NCI-H460 (cell line): ENCODE measurements at places on chromosomes 3 and 15.

- DNase-seq: no peak
Measured at GRCh38 chr3:39137991-39138803, 15.2 kb downstream of the CSRNP1 start.

DNA sequence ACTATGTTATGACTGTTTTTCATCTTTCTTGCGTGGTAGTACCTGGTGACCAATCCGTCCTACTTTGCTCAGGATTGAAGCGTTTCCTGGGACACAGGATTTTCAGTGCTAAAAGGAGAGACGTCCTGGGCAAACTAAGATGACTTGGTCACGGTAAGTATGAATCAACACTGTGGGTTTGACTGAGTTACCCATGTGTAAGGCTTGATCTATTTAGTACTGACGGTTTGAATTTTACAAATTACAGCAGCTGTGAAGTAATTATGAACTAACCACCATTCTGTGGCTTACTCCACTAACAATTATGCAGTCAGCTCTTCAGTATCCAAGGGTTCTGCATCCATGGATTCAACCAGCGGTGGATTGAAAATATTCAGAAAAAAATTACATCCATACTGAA is 172.9 kb upstream of the FEZF2 start:
- DNase-seq: no peak

DNA sequence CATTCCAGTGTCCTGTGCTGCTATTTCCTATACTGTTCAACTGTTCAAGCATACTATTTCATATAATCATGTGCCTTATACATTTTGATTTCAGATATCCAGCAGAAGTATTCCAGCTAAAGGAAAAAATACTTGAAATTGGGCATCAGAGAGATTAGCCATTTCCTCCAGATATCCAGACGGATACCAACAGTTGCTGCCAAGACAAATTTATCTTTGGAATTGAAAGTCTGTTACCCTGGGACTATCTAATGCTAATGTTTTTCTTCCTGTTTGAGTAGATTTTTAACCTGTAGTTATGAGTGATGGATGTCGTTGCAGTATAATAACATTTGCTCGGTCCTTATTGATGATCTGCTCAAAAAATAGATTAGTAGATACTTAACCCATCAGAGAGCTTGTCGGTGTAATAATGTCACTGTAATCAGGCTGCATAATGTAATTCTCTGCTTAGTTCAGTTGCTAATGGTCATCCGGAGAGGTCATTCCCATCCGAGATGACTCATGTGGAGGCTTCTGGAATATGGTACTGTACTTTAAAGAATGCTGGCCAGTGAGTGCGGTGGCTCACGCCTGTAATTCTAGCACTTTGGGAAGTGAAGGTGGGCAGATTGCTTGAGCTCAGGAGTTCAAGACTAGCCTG is 51.5 kb downstream of the TIMP4 start:
- DNase-seq: no peak

DNA sequence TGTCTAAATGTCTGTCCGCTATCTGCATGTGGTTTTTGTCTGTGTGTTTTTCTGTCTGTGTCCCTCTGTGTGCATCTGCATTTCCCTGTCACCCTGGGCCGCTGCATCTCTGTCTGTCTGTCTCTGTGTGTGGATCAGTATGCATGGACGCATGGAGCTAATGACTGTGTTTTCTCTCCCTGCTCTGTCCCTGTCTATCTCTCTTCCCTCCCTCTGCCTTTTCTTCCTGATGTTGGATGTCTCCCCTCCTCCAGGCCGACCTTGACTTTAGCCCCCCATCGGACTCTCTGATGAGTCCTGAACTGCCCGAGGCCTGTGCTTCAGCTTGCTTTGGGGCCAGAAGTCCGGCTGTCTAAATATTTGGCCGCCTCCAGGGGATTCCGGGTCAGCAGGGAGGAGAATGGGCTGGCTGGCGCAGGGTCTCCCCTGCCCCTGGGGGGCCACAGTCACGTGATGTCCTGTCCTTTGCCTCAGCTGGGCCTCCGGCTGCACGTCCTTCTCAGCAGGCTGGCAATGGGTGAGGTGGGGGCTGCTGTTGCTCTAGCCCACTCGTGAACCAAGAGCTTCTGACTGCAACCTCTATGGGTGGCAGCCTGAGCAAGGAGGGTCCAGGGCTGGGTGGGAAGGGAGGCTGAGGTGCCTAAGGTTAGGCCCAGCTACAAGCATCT is 3.7 kb downstream of the SLC38A3 start:
- no peak for DNase-seq

GRCh38 chr15:73928241-73928579 is 1.9 kb downstream of the LOXL1 start:
- DNase-seq: no peak

DNA sequence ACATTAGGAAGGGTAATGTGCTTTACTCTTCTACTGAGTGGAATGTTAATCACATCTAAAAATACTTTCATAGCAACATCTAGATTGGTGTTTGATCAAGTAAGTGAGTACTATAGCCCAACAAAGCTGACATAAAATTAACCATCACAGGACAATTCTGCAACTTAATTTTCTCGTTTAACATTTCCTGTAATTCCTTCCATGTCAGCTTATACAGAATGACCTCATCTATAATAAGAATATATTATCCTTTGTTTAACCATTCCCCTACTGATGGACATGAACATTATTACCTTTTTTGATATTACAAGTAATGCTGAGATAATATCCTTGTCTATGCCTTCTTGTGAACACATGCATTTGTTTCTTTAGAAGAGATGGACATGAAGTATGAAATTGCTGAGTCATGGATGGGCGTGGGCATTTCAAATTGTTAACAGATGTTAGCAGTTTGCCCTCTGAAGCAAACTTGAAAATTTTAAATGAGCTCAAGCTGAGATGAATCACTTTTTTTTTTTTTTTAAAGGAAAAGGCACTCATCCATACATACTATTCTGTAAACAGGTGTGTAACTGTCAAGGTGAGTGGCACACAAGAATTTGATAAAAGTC is 85.1 kb downstream of the OXNAD1 start:
- DNase-seq: no peak

DNA sequence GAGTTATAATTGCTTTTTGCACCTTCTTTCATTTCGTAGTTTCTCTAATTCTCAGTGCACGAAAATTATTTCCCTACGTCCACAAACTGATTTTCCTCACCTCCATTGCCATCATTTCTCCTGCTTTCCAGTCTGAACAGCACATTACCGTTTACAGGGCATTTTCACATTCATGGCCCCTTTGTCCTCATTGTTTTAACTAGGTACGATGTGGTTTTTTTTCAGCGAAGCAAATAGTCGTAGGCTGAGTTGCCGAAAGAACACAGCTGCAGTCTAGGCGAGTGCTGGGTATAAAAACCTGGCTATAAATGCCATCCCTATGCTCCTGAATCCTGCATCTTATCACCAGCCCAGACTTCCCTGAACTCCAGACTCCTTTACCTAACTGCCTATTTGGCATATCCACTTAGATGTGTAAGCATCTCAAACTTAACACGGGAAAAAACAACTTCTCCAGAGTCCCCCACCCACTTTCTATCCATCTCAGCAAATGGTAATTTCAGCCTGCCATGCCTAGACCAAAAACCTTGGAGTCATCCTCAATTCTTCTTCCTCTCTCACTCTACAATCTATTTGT is 691 bp upstream of the FSIP1 start:
- DNase-seq: no peak

- DNase-seq: no peak
Measured at GRCh38 chr3:110485389-110485788, 586.2 kb upstream of the NECTIN3 start.

DNA sequence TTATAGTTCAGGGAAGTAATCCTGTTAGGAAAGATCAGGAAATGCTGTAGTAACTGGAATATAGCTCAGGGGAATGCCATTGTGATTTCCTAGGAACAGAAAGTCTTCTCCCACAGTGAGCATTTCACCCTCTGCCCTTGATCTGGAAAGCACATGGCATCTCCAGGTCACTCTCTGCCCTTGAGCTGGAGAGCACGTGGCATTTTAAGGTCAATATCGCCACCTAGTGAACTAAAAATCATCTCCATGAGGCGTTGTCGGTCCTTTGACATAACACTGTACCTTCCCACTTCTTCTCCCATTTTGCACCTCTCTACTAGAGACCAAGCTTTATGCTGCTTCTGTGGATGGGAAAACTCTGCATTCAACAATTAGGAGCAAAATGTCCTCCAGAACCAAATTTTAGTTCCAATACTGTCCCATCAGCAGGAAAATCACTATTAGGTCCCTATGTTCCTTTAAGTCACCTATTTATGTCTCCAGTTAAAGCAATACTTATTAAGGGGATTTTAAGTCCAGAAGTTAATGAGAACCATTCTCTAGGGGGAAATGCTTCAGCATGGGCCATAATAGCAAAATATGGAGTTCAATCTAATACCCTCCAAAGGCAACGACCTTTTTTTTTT is 54.7 kb upstream of the GK5 start:
- peak; percentile 69 for DNase-seq

DNA sequence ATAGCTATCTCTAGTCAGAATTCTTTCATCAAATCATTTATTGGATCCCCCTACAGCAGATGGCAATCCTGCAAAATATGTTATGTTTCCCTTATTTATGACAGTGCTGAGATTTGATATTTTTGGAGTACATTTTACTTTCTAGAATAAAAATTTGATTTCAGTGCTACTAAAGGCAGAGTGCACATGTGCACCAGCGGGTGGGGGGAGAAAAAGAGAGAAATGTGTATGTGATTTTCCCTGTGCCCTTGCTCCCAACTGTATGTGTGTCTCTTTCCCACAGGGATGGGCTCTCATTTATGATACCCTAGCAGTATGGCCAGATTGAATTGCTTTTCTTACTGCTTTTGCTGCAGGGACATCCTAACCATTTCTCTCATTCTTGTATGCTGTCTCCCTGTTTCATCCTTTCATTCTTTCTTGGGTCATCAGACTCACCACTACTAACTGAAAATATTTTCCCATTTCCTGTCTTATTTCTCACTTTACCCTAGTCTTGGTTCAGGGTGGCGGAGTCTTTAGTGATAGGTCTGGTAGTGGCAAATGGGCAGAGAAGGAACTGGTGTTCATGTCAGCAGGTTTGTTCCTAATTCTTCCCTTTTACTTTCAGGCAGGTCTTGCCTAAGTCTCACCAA is 140.7 kb downstream of the TCF12 start:
- no peak for DNase-seq

- DNase-seq: no peak
Measured at GRCh38 chr15:96066852-96067495, 263.5 kb upstream of the NR2F2 start.

GRCh38 chr3:40872258-40872920 is 326.9 kb upstream of the CTNNB1 start:
- DNase-seq: no peak

DNA sequence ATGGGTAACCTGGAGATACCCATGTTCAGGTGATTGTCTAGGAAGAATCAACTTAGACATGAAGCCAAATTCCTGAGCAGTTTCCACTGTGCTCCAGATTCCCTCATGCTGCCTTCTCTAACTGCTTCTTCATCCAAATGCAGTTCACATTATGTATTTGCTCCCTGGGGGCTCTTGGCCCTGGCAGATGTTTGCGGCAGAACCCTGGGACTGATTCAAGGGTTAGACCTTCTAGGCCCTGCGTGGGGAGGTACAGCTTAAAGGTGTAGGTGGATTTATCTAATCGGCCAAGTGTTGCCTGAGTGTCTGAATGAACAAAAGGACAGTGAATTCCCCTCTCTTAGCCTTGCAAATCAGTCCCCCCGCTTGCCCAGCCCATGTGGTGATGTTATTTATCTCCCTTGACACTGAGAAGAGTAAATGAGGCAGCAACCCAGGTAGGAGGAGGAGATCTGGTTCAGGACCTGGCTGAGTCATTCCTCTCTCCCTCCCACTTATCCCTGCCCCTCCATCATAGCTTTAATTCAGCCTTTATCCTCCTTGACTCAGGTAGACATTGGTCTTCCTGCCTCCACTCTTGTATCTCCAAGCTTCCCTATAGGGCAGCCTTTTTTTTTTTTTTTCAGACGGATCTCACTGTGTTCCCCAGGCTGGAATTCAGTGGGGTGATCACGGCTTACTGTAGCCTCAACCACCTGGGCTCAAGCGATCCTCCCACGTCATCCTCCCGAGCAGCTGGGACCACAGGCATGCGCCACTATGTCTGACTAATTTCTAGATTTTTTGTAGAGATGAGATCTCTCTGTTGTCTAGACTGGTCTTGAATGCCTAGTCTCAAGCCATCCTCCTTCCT is 54.8 kb downstream of the MAGEF1 start:
- no peak for DNase-seq

GRCh38 chr15:96392380-96393208 is 62.1 kb downstream of the NR2F2 start:
- DNase-seq: no peak

- DNase-seq: no peak
Measured at GRCh38 chr3:60983906-60984305, 267.3 kb downstream of the FHIT start.

DNA sequence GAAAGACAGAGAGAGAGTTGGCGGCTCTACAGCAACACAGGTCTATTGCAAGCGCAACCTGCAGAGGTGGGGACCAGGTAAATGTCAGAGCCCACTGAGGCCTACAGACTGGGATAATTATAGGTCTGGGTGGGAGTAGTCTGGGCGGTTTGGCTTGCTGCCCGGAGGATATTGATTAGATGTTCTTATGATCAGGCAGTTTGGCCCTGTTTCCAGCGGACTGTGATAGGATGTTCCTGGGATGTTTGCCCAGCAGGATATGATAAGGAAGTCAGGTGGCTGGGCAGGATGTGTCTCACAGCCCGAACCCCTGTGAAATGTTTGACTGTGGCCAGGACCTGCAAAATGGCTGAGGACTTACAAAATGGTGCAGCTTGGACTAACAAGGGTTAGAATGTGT is 364.9 kb downstream of the NAALADL2 start:
- no peak for DNase-seq

GRCh38 chr15:52369455-52369854 is 73.9 kb upstream of the MYO5C start:
- DNase-seq: no peak

DNA sequence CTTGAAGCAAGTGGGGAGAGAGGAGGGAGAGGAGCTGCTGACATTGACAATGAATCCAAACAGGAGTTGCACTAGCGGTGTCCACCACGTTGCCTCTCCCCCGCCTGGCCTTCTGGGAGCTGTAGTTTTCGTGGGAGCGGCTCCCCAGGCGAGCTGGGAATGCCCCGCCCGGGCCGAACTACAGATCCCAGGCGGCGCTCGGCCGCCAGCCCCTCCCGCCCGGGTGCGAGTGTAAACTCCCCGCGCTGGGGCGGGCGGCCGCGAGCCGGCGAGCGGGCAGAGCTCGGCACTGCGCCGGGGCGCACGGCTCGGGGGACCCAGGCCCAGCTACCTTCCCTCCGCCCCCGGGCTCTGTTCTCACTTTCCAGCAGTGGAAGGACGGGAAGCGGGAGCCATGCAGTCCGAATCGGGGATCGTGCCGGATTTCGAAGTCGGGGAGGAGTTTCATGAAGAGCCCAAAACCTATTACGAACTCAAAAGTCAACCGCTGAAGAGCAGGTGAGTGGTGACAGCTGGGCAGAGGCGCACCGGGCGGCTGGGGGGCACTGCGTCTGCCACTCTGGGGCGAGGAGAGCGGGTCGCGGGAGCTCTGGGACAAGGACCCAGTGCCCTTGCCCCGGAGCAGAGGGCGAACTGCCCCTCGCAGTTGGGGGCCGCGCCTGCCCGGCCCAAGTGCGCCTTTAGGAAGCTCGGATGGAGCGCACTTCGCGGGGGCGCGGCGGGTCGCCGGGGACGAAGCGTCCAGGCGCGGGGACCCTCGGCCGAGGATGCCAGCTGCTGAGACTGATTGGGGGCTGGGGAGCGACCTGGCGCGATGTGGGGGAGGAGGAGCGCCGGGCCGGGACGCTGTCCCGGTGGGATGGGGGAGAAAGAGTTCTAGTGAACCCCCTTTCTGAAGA is at the start of gene MITF:
TSS of gene MITF (plus strand) at position 261 of the 899 bp plus-strand sequence. CDS start at position 395, 134 bp downstream.
- DNase-seq: peak; percentile 82
